ENCODE measurements at places on chromosomes 2 and 18. TPM values are rescaled to one million over a fixed set of nuclear protein-coding genes. Genes with fewer than 3 reads are reported as not detected.

The CRYGD gene
- total RNA-seq: not detected

The IL36G gene
- not detected for total RNA-seq

The ACADL gene
- 2.1 TPM for total RNA-seq

The LIMS4 gene
- total RNA-seq: 1.0 TPM

The NDUFB3 gene
- 101 TPM for total RNA-seq

The TTC21B gene
- total RNA-seq: 12.0 TPM

The NPC1 gene
- 49.8 TPM for total RNA-seq

The ABCG8 gene
- total RNA-seq: not detected

The SOWAHC gene
- total RNA-seq: 15.5 TPM

The PSME4 gene
- total RNA-seq: 59.0 TPM

The RBM44 gene
- 0.24 TPM for total RNA-seq

The GAREM1 gene
- total RNA-seq: 20.7 TPM

The ECEL1 gene
- total RNA-seq: 7.8 TPM

The MAP4K4 gene
- total RNA-seq: 82.0 TPM

The SERPINB3 gene
- total RNA-seq: 0.94 TPM

The STPG4 gene
- not detected for total RNA-seq

The SF3B1 gene
- total RNA-seq: 296 TPM

The MPP4 gene
- 0.46 TPM for total RNA-seq

The EMILIN2 gene
- total RNA-seq: 9.4 TPM

The SLC8A1 gene
- total RNA-seq: 42.1 TPM

The FRZB gene
- 17.1 TPM for total RNA-seq

The SKA1 gene
- total RNA-seq: 14.0 TPM

The C2orf80 gene
- not detected for total RNA-seq

The CENPA gene
- total RNA-seq: 24.7 TPM

The ASIC4 gene
- total RNA-seq: 0.99 TPM

The ODC1 gene
- 135 TPM for total RNA-seq

The SLC40A1 gene
- 23.0 TPM for total RNA-seq

The OSR1 gene
- total RNA-seq: 55.7 TPM

The SNED1 gene
- total RNA-seq: 9.7 TPM

The CHRNG gene
- total RNA-seq: 0.87 TPM

The ABCA12 gene
- total RNA-seq: 8.9 TPM

The CNTNAP5 gene
- 5.0 TPM for total RNA-seq

The AFF3 gene
- total RNA-seq: 29.2 TPM

The MBD1 gene
- total RNA-seq: 81.9 TPM

Data from type B pancreatic cell (in vitro differentiated cells).